ENCODE measurements at places on chromosomes 3 and 15.

DNA sequence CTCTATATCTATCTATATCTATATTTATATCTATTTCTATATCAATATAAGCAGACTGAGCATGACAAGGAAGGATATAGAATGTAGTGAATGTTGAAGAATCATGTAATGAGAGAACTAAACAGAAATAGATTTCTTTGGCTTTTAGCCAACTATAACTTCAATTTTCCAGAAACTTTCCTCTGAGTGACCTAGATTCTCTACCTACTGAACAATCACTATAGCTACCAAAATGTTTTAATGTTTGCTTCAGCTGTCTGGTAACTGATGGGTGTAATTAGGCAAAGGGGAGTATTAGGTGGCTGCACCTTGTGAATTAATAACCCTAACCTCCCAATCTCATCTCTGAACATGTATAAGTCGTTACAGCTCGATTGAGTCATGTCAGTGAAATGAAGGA is 76.4 kb upstream of the ROBO1 start:
- DNase-seq: no peak

- DNase-seq: peak; percentile 73
Observed at GRCh38 chr15:40793216-40793989, 13.5 kb upstream of the ZFYVE19 start.

- DNase-seq: no peak
Observed at GRCh38 chr3:42905740-42906069, 237 bp upstream of the ZNF662 start.

- no peak for DNase-seq
Observed at GRCh38 chr3:11118181-11118682, 36.1 kb upstream of the HRH1 start.

- DNase-seq: no peak
Observed at GRCh38 chr3:171607452-171607851, 147.2 kb upstream of the TNIK start.

GRCh38 chr15:96217983-96218382 is 112.5 kb upstream of the NR2F2 start:
- DNase-seq: no peak

DNA sequence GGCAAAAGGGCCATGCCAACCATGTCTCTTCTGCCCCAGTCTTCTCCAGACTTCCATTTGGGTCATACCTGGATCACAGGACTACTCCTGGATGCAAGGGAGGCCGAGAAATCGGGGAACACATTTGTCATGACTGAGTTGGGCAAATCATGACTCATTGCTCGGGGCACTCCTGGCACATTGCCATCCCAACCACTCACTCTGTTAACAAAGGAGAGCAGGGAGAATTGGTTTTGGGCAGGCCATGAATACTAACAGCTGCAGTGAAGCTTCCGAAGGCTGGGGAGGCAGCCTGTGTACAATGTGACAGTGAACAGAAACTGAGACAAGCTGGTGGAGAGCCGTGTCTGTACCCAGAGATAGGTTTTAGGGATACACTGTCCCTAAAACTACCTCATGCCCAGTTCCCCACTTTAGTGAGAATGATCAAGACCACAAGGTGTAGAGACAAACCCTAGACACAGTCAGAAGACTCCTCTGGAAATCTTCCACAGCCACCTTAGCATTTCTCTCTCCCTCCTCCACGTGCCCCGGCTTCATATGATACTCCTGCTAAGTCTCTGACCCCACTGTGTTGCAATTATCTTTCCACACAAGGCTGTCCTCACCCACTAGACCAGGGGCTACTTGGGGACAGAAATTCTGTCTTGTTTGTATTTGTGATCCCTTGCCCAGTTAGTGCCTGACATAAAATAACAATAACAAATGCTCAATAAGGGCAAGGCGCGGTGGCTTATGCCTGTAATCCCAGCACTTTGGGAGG is 10.5 kb upstream of the BUB1B start:
- peak; percentile 1 for DNase-seq

- no peak for DNase-seq
Observed at GRCh38 chr3:58048301-58048700, 40.1 kb downstream of the FLNB start.

DNA sequence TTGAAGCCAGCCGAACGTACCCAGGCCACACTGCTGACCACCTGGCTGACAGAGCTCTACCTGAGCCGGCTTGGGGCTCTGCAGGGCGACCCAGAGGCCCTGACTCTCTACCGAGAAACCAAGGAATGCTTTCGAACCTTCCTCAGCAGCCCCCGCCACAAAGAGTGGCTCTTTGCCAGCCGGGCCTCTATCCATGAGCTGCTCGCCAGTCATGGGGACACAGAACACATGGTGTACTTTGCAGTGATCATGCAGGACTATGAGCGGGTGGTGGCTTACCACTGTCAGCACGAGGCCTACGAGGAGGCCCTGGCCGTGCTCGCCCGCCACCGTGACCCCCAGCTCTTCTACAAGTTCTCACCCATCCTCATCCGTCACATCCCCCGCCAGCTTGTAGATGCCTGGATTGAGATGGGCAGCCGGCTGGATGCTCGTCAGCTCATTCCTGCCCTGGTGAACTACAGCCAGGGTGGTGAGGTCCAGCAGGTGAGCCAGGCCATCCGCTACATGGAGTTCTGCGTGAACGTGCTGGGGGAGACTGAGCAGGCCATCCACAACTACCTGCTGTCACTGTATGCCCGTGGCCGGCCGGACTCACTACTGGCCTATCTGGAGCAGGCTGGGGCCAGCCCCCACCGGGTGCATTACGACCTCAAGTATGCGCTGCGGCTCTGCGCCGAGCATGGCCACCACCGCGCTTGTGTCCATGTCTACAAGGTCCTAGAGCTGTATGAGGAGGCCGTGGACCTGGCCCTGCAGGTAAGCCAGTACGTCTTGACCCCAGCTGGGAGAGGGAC is 6.2 kb downstream of the VPS18 start:
- DNase-seq: no peak

DNA sequence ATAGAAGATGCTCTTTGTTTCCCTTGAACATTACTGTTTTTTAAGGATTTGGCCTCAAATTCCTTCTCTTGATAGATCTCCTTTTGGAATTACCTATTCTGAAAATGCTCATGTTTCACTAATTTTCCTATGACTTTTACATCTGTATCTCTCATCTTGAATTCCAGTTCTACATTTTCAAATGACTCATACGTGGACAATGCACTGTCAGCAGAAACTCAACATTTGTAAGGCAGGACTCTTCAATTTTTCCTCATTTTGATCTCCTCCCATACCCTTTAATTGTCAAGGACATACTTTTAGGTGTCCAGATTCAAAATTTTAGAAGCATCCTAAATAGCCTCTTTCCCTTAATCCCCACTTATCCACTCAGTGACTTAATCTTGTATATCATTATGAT is 341.0 kb upstream of the RASGRP1 start:
- DNase-seq: no peak

- peak; percentile 83 for DNase-seq
Observed at GRCh38 chr3:47113669-47114365, 50.1 kb downstream of the SETD2 start.

DNA sequence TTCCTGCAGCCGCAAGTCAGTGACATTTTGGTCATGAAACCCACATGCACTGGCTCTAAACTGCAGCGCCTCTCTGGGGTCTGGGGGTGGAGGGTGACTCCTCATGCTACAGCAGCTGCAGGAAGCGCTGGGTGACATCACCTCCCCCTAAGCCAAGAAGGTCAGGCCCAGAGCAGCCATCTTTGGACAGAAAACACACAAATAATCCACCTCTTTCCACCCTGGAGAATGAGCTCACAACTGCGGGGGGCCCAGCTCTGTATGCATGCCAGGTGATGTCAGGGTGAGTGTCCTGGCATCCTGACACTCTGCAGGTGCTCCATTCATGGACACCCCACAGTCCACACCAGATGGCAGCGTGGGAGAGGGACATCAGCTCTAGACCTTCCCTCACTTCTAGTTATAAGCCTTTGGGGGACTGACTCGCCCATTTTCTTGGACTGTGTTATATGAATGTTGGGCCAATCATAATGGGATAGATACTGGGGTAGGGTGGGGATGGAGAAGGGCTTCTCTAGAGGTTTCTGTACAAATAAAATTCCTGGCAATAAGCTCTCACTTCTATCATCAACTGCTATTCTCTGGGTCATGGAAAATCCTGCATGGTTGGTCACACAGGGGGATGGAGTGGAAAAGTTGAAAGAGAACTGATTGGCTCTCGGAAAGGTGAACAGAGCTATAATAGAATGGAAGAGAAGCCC is 70.7 kb upstream of the THBS1 start:
- DNase-seq: no peak

- no peak for DNase-seq
Observed at GRCh38 chr15:89458440-89458839, 37.9 kb downstream of the RHCG start.

- no peak for DNase-seq
Observed at GRCh38 chr15:54119051-54119450, 140.8 kb downstream of the UNC13C start.

DNA sequence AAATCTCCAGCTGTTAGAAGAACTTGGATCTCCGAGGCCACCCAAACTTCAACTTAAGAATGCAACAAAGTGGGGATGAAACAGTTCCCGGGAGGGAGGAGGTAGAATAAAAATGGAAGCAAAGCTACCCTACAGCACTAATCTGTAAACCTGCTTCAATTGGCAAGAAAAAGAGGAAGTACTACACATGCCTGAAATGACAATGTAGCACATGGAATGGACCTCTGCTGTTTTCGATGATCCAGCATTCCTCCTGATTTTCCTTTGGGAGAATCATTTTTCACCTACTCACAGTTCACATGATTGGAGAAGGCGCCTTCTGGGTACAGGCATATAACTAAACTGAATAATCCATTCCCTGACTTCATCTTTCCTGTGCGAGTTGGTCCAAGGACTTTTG is 1081.5 kb downstream of the FHIT start:
- no peak for DNase-seq

DNA sequence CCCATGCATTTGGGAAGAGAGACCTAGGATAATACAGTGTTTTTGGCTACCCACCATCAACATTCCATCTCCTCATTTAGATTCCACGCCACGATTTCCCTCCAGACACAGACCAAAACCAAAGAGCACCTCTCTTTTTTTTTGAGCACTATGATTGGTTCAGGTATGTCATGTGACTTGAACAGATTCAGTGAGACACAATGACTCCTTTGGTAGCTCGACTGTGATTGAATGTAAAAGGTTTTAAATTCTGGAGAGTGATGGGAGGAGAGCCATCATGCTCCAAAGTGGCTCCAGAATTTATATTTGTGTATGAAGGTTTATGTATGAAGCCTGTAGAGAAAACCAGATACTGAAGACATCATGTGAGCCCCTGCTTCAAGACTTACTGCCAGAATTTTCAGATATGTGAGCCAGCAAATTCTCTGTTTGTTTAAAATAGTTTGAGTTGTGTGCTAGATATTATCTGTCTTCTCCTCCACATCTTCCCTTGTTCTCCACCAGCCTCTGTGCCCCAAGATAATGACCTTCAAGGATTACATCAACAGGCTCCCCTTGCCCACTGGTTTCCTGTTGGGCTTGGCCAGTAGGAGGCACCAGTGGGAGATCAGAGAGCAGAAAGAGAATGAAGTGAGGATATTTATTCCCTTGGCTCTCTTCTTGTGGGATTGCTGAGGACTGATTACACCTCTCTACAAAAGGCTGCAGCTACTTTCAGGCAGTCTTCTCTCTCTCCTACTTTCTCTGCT is 12.5 kb downstream of the MYD88 start:
- DNase-seq: no peak

GRCh38 chr15:59531066-59531675 is 80.4 kb upstream of the GCNT3 start:
- DNase-seq: no peak

DNA sequence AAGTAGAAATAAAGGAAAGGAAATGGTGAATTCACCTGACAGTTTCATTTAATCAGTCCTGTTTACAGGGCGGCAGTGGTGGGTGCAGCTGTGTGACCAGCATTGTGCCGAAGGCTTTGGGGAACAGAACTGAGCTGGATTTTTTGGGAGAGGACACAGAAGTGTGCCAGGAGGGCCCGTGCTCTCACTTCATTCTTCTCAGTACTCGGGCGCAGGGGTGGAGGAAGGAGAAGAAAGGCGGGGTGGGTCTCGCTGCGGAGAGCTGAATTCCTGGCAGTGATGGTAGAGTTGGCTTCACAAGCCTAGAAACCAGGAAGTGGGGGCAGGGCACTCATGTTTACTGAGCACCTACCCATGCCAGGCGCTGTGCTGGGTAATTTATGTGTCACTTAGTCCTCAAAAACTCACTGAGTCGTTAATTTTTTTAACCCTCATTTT is 64.6 kb downstream of the CRTC3 start:
- no peak for DNase-seq

DNA sequence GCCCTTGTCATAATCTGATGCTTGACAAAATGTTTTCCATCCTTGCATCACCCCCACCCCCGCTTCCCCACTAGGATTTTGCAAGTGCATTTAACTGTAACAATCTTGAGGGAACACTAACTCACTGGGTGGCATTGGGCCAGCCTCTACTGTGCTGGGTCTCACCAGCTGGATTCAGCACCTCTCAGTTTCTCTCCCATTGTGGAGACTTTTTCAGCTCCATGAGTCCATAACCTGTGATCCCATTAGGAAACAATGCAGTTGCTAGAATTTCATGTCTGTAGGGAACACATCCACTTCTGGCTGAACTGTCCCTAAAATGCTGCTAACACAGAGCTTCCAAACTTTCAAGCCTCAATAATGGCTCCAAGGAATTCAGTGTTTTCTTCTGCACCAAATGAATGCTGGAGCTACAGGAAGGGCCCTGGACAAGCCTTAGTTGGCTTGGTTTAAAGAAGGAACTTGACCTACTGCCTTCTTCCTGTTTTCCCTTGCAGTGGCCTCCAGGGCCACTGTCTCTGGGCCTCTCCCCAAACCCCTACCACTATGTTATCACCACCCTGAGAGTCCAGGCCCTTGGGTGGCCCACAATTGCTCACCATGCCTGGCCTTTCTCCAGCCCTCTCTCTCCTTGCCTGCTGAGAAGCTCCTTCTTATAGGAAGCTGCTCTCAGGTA is 15.6 kb downstream of the CYP19A1 start:
- no peak for DNase-seq

- no peak for DNase-seq
Observed at GRCh38 chr15:57376696-57377477, 582 bp downstream of the CGNL1 start.

DNA sequence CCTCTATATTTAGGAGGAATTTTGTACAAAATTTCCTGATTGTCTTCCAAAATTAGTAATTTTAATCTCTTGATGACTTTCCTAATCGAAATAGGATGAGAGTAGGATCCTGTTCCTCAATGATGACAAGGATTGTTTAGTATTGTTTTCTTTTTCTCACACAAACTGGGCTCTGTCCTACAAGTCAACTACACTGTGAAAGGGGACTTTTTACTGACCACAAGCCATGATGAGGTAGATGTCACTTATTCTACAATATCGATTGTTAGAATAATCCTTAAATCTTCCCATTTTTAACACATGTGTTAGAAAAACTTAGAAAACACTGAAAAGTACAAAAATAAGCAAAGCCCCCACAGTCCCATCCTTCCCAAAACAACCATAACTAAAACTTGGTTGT is 35.8 kb upstream of the TSC22D2 start:
- DNase-seq: no peak
